ENCODE measurements at places on chromosomes 12 and 14. TPM values are rescaled to one million over a fixed set of nuclear protein-coding genes. Genes with fewer than 3 reads are reported as not detected.
A peak's percentile ranks its signal among the peaks of the same experiment; 100 is the strongest.

DNA sequence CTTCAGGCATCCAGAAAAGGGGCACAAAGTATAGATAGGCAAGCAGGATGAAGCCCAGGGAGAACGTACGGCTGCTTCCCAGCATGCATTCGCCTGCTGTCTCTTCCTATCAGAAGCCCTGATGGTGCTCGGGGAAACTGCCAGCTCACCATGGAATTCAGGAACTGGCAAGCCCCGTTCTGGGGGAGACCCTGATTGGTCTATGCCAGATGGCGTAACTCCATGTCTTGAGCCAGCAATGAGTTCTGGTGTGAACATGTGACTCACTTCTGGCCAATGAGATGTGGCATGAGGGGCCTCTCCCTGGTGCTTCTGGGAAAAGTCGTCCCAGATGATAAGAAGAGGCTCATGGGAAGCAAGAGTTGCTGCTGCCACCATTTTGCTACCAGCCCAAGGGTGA is 270.8 kb downstream of the BCL11B start:
- DNase-seq: no peak

DNA sequence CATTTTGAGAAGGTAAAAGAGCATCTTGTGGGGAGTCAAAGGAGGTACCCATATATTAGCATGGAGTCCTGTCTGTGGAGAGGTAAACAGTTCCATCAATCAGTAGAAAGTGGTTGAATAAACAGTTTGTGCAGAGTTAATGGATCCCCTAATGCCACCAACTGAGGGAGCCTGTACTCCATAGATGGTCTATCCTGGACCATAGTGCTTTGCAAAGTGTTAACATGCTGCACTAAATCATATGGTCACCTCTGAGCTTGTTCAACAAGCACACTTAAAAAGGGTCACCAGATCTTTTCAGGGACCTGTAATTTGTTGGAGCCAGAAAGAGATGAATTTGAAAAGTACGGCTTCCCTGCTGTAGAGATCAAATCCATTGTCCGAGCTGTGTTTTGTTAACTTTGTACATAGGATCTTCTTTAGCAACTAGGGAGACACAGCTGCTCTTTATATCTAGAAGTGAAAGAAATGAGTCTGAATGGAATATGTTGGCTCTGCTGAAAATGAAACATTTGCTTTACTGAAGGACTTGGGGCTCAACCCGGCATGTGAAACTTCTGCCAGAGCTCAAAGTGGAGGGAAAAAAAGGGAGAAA is 366.4 kb downstream of the ETNK1 start:
- DNase-seq: no peak

The PTCSC3 gene
- total RNA-seq: not detected

DNA sequence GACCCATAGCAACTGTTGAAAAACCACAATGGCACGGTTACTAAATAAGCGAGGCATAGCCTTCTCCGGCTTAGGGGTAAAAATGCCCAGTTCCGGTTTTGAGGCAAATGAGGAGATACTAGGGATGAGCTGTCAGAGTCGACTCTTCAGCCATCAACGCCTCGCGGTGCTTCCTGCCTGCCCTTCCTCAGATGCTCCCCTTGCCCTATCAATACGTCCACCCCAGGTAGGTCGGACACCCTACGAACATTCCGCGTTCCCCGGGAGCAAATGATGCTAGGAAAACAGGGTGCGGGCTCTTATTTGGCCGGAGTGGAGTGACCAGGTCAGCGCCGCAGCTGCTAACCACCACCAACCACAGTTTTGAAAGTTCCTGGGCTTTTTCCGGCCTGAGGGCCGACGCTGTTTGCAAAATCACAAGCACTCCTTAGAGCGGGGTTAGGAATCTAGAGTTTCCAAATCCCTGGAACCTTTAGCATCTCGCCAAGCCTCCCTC is 1.2 kb downstream of the SRSF9 start:
- peak; percentile 34 for DNase-seq

The LUM gene
- 449 TPM for total RNA-seq

DNA sequence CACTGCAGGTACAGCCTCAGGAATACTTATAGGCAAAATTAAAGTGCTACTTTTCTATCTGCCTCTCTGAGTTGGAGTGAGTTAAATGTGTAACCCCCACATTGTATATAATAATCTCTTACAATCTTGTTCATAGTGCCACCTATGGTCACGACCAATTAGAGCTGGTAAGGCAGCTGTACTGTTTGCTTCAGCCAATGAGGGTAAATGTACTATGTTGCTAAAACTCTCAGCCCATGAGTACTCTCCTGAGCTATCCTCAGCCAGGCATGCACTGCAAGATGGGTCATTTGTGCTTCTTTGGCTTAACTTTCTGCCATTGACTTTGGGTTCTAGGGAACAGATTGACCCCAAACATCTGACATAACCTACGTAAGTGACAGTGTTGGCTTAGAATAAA is 15.0 kb upstream of the MDM2 start:
- DNase-seq: no peak

The PABPN1 gene
- total RNA-seq: 87.2 TPM

The RND1 gene
- 5.4 TPM for total RNA-seq

The APOF gene
- total RNA-seq: not detected

DNA sequence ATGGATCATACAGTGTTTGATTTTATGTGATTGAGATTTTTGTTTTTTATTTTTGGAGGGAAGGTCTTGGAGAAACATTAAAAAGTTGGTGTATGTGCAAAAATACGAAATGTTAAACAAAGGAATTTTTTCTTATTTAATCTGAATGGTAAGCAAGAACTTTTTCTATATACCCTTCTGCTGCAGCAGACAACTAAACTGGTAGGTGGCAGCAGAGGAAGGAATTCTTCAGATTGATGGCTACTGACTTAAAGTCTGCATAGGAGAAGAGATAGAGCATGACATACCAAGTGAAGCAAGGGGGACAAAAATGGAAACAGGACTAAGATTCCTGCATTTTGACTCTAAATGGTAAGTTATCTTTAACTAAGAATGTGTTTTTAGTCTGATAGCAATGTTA is 42.0 kb upstream of the A2ML1 start:
- DNase-seq: no peak

DNA sequence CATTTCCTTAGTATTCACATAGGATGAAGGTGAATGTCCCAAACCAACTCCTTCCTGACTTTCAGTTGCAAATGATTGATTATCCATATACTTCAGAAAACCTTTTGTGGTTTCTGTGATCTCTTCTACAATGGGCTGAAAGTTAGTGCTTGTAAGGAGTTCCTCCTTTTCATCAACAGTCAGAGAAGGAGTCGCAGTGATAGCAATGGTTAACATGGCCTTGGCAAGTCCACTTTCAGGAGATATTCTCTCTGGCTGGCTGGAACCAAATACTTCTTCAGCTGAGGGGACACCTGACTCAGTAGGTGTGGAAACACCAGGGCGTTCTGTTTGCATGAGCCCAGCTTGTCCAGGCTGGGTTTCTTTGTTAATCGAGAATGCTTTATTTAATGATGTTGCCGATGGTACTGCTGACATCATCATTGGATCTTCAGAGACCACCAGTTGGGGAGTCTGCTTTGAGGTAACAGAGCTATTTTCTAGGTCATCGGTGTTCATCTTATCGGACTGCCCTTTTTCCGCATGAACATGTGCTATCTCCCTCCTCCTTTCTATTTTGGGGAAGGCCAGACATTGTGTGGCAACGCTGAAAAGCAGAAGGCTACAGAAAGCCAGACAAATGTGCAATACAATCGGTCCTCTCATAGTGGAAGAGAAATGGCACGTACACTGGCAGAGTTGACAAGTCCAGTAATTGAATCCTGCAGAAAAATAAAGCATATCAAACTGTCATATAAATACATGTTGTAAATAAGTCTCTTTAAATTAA is 13.1 kb downstream of the ARMH4 start:
- DNase-seq: no peak

DNA sequence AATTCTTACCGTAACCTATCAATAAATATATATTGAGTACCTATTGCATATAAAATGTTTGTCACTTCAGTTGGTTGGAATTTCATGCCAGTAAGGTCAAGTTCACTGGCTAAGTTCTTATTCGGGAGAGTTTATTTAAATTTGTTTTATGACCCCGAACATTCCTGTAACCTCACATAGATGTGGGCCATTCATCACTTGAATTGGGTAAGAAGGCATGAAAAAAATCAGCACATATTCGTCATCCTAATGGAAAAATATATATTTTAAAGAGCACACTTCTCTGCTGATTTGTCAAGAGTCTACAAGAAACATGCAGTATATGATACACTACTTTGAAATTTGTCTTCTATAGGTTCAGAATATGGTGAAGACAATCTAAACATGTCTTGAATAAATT is 263.4 kb downstream of the CCDC91 start:
- no peak for DNase-seq

Measured in breast epithelium (tissue), 4 donors.